Activated CD4-positive, CD25-positive, alpha-beta regulatory T cell (primary cell): ENCODE measurements at places on chromosomes 11 and 22.

DNA sequence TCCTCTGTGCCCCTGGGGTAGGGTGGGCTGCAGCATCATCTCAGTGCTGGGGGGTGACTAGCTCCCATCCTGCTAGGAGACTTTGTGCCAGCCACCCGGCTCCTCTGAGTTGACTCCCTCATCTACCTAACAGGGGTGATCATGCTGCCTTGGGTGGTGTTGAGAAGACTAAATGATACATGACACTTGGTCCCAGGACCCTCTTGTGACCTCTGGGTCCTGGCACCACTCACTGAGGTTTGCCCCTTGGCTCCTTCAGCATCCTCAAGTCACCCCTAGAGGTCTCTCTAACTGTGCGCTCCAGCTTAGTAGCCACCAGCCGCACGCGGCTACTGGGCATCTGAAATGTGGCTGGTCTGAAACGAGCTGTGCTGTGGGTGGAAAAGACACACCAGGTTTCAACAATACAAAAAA lies 72.1 kb downstream of the LRRC32 start:
- no peak for DNase-seq

GRCh38 chr22:33188326-33188725 lies 130.1 kb upstream of the SYN3 start:
- DNase-seq, result no peak

- DNase-seq, result no peak
Measured at GRCh38 chr11:111676878-111677585, 74.8 kb downstream of the SIK2 start.

- DNase-seq, result no peak
Measured at GRCh38 chr22:28019360-28019759, 100.3 kb upstream of the PITPNB start.

GRCh38 chr22:37403267-37403960 lies 23.9 kb downstream of the ELFN2 start:
- no peak for DNase-seq

DNA sequence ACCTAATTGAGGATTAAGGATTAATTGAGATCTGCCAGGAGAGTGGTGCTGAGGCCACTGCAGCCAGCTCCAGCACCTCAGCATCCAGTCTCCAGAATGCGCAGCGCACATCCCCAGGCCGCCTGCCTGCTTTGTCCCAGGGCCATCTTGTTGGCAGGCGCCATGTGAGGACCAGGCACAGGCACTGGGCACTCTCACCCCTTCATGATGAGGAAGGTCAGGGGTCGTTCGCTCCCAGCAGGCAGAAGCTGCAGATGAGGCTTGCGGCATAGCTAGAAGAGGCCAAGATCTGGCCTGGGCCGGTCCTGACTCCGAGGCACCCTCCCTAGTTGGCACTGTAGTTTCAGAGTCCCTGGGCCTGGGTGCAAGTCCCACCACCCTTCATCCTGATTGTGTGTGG lies 6.4 kb downstream of the CABP2 start:
- no peak for DNase-seq

DNA sequence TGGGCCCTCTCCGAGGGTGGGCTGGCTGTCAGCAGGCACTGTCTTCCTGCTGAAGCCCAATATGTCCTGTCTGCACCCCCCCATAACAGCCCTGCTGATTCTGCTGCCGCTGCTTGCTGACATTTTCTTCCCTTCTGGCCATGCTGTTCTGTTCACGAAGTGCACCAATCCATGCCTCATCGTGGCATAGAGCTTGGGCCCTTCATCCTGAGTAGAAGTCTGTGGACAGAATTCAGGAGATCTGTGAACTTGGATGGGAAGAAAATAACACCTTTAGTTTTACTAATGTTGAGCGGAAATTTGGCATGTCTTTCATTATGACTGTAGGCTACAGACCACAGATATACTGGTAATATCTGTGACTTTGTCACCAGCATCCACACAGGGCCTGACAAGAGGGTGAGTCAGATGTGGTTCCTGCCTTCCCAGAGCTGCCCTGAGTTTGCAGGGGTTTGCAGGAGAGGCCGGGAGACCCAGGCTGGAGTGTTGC lies 14.1 kb upstream of the KIAA0930 start:
- DNase-seq, result no peak

- DNase-seq, result no peak
Measured at GRCh38 chr11:35231076-35231860, 92.3 kb downstream of the CD44 start.

DNA sequence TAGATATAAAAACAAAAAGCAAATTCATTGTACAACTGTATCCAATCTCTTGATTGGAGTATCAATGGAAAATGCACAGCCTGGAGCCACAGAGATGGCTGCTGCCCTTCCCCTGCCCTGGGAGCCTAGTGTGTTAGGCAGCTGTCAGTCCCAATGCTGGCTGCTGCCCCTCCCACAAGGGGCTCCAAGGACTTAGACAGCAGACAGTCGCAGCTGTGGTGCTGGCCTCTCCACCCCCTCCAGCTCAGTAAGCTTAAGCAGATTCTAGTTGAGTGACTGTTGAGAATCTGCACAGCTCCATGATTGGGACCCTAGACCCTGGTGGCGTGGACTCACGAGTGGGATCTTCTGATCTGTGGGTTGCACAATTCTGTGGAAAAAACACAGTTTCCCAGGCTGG lies 1511.2 kb downstream of the FAM181B start:
- no peak for DNase-seq

DNA sequence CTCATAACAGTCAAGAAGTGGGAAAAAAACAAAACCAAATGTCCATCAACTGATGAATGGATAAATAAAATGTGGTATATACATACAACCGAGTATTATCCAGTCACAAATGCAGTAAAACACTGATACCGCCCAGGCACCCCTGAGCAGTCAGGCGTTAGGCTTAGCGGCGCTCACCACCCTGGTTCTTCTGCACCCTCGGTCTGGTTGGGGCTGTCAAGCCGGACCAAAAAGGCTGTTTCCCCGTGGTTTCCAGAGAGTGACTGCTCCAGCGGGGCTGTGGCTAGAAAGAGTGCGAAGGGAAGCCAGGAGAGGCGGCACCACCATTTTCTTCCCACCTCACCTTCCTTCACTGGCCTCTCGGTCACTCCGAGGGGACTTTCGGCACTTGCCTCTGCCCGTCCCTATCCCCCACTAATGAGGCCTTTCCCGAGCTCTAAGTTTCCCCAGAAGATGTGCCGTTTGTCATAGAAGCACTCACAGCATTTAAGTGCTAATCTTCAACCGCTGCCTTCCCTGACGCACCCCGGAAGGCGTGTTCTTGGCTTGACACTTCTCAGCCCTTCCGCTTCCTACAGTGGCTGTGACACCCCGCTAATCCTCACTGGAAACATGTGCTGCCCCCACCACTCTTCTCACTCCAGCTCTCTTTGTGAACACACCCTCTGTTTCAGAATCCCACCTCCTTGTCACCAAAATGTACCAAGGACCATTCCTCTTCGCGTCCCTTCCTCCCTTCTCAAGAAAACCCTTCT lies 42.4 kb downstream of the FCHSD2 start:
- DNase-seq, result no peak

DNA sequence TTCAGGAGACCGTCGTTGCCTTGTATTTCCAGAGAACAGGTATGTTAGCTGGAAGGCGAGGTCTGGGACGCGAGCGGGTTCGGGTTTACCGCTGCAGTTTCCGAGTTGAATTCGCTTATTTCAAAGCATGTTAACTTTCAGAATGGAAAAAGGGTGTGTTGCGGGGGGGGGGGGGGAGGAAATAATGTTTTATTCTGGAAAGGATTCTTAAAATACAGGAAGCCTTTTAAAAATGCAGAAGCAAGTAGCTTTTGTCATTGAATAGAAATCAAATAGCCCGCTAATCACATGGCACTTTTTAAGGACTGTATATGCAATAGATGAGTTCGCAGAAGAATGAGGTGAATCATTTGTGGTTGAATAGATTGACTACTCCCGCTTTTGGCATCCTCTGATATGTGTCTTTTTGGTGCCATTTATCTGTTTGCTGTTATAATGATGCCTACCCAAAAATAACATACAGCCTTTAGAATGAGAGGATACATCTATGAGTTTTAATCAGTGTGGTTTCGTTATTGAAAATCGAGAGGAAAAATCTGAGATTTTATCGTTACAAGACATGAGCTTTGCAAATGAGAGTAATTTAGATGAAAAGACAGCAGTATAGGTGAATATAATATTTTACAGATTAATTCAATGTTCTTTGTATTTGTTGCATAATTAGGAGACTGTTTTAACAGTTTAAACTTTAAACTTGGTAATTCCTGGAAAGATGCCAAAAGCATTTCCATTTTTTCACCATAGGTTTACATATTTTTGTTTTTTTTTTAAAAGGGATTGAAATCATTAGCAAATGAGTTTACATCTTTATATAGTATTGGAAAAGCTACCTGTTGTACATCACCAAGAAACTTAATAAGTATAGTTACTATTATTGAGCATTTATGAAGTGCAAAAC lies 1.7 kb downstream of the PDE3B start:
- no peak for DNase-seq

DNA sequence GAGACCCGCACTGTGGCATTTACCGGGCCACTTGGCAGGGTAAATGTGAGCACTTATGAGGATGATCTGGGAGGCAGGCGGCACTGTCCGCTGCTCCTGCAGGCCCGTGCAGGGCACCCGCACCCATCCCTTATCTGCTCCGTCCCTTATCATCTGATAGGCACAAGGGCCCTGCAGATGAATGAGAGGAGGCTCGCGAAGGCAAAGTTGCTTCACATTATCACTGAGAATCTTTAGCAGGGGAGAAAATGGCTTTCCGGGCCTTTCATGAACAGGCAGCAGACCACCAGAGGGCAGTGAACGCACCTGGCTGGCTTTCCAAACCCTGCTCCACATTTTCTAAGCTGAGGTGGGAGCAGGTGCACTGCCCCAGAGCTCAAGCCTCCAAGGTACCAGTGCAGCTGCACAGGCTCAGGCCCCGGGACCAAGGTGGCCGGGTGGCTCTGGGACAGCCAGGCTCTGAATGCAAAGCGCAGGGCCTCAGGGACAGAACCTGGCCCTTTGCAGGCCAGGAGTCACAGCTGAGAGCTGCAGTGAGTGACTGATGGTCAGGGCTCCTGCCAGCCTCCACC lies 165.6 kb downstream of the SHANK2 start:
- no peak for DNase-seq

DNA sequence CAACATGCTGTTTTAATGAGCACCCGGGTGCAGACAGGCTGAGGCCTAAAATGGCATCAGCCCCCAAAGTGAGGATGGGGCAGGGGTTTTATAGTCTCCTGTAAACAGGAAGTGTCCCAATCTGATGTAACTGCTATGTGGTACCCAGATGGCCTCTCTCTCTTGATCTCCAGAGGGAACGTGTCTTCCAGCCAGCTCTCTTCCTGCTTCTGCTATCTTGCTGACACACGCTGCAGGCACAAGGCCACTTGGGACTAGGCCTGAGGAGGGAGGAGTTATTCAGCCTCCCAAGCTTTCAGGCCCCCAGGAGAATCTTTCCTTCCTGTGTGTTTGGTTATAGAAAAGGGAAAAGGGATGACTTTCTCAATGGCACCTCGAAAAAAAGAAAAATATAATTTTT lies 11.4 kb upstream of the VSTM5 start:
- DNase-seq, result no peak

DNA sequence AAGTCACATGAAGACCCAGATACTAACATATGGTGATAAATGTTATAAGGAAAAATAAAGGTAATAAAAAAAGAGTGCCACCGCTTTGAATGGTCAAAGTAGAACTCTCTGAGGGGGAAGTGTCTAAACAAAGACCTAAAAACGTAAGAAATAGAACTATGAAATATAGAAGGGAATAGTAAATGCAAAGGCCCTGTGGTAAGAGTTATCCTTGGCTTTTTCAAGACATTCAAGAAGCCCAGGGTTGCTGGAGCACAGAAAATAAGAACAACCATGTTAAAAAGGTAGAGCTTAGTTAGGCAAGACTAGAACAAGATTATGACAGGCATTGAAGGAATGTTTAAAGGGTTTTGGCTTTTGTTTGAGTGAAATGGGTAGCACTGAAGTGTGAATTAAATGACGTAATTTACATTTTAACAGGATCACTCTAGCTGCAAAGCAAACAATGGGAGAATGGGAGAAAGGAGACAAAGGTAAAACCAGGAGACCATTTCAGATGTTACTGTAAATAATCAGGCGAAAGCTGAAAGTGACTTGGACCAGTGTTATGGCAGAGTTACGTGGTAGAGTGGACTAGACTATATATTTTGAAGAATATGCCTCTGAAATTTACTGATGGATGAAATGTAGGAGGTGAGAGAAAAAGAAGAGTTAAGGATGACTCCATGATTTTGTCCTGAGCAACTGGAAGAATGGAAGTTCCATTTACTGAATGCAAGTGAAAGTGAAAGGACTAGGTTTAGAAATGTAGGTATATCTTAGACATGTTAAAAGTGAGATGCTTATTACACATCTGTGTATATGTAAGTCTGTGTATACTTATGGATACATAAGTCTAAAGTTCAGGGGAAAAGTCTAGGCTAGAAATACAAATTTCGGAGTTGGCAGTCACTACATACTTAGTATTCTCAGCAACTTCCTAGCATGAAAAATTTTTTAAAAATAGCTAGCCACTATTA lies 28.5 kb downstream of the BTBD10 start:
- no peak for DNase-seq

DNA sequence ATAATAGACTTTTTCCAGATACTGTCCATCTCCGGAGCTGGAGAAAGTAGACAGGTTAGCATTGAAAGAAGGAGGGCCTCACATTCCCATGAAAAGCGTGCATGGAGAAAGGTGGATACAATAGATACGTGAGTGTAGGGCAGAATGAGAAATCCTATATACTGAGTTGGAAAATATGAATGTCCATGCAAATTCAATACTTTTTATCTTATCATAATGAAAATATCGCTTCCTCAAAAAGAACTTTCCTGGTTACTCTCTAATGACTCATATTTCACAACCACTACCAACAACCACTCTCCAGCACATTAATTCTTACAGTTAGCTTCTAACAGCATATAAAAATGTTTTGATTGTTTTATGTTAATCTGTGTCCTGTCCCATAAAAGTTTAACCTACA lies 22.0 kb upstream of the MS4A6A start:
- DNase-seq, result no peak

GRCh38 chr11:123183391-123184099 lies 11.5 kb downstream of the CLMP start:
- no peak for DNase-seq

GRCh38 chr11:85318573-85318972 lies 308.6 kb downstream of the DLG2 start:
- no peak for DNase-seq

- no peak for DNase-seq
Measured at GRCh38 chr11:43868852-43869567, 11.6 kb upstream of the ALKBH3 start.

GRCh38 chr11:7089328-7090251 lies 792 bp downstream of the RBMXL2 start:
- DNase-seq, result no peak
